ENCODE measurements at places on chromosomes 5 and 9. TPM values are rescaled to one million over a fixed set of nuclear protein-coding genes. Genes with fewer than 3 reads are reported as not detected.

The DNAJB5 gene
- total RNA-seq, result 36.5 TPM

The MYMK gene
- total RNA-seq, result not detected

The WHRN gene
- total RNA-seq, result 7.0 TPM

The RUSC2 gene
- total RNA-seq, result 25.5 TPM

The LHX6 gene
- not detected for total RNA-seq

DNA sequence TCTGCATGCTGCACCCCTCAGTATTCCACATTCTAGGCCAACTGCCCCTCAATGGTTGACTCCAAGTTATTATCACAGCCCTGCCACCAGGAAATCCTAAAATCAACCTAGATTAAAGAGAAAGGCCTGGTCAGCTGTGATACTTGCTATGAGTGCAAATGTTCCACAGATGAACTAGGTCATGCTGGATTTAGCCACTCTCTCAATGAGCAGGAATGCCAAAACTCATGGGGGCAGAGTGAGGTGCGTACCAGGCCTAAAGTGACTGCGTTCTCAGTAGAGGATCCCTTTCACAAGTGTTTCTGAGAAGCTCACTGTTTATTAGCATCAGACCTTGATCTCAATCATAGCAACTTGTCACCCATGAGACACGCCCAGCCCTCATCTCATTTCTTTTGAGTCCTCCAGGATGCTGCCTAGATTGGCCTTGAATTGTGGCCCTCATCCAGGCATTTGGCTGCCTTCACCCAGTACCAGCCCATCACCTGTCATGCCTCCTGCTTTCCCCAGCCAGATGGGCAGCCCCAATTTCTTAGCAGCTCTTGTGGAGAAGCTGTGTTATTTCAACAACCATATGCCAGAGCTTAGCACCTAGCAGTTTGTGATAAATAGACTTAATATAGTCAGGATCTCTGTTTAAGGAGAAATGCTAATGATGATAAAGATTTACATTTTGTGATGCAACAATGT lies 383.9 kb downstream of the CTNND2 start:
- H3K4me3 ChIP-seq, result no peak overlapping the region
- DNase-seq, result no peak
- H3K27ac ChIP-seq, result no peak overlapping the region
- no peaks in the 10 kb centered on the region for H3K36me3 ChIP-seq

DNA sequence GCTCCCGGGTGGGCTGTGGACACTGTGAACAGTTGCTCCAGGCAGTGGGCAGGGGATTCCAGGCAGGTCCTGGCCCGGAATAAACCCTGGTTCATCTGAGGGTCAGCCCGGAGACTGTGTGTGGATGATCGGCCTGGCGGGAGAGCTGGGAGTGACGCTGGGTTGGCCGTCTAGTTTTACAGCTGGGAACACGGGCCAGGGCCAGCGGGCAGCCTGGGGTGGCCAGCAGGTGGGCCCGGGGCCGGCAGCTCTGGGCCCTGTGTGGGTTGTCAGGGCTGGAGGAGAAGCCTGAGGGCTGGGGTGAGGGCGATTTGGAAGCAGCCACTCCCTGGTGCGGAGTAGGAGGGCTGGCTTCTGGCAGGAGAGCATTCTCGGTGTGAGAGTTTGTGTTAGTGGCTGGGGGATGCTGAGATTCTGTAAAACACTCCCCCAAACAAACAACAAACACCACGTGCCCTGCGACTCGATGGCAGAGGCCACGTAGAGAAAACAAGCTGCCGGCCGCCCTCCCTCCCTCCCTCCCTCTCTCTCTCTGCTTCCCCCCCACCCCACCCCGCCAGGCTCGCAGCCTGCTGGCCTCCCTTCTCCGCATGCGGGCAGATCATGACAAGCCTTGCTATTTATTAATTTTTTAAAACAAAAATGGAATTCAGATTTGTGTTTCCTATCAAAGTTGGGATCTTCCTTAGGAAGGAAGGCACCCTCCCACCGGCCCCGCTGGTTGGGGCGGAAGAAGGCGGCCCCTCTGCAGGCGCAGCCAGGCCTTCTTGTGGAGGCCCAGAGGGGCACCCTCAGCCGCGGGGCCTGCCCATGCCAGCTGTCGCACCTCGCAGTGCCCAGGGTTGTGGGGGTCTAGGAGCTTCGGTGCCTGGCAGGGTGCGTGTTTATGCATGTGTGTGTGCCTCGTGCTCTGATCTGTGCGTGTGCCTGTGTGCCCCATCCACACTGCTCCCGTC lies 49.5 kb downstream of the RXRA start:
- no peaks in the 10 kb centered on the region for H3K27me3 ChIP-seq
- H3K27ac ChIP-seq, result peak overlapping the region; percentile 72
- no peak for DNase-seq
- H3K4me1 ChIP-seq, result no peaks in the 10 kb centered on the region
- no peaks in the 10 kb centered on the region for H3K36me3 ChIP-seq

- no peaks in the 10 kb centered on the region for H3K36me3 ChIP-seq
- no peaks in the 10 kb centered on the region for H3K4me1 ChIP-seq
These were observed 5.2 kb upstream of the GRK6 start for GRCh38 chr5:177421062-177421798.

DNA sequence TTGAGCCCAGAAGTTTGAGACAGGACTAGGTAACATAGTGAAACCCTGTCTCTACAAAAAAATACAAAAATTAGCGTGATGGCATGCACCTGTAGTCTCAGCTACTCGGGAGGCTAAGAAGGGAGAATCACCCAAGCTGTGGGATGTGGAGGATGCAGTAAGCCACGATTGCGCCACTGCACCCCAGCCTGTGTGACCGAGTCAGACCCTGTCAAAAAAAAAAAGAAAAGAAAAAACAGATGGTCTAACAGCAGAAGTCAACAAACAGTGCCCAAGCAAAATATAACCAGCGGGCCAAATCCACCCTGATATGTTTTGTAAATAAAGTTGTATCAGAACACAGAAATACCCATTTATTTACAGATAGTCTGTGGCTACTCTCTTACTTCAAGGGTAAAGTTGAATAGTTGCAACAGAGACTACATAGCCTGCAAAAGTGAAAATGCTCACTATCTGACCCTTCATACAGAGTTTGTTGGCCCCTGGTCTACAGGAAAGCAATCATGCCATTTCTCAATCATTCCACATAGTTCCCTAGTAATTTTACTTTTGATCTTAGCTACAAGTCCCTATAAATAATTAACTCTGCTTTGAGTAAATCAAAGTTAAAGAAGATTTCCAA lies 383.7 kb downstream of the TLE1 start:
- DNase-seq, result no peak
- no peaks in the 10 kb centered on the region for H3K36me3 ChIP-seq
- H3K27ac ChIP-seq, result no peak overlapping the region
- H3K4me1 ChIP-seq, result no peaks in the 10 kb centered on the region
- H3K4me3 ChIP-seq, result no peak overlapping the region

DNA sequence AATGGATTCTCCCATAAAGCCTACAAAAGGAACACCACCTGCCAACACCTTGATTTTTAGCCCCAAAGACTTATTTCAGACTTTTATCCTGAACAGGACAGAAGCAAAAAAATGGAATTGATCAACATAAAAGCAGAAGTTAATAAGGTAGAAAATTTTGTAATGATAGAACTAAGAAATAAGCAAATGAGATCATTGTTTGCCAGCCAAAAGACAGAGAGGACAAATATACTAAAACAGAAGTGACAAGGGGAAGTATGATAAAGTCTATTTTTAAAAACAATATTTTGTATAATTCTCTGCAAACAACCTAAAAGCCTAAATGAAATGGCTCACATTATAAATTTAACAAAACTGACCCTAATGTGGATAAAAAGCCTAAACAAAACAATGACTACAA lies 110.5 kb upstream of the PRSS3 start:
- H3K27me3 ChIP-seq, result no peaks in the 10 kb centered on the region
- no peaks in the 10 kb centered on the region for H3K4me1 ChIP-seq
- H3K27ac ChIP-seq, result no peak overlapping the region
- no peaks in the 10 kb centered on the region for H3K36me3 ChIP-seq

- H3K4me3 ChIP-seq, result no peak overlapping the region
- H3K36me3 ChIP-seq, result no peaks in the 10 kb centered on the region
- peaks cover 7% of the 10 kb centered on the region for H3K4me1 ChIP-seq
These were observed 3.9 kb downstream of the MLLT3 start for GRCh38 chr9:20618361-20618802.

- no peaks in the 10 kb centered on the region for H3K36me3 ChIP-seq
- H3K27me3 ChIP-seq, result no peaks in the 10 kb centered on the region
- DNase-seq, result no peak
- no peak overlapping the region for H3K4me3 ChIP-seq
- H3K27ac ChIP-seq, result no peak overlapping the region
- H3K4me1 ChIP-seq, result peaks cover 6% of the 10 kb centered on the region
These were observed 142.6 kb upstream of the LMX1B start for GRCh38 chr9:126471084-126471624.

DNA sequence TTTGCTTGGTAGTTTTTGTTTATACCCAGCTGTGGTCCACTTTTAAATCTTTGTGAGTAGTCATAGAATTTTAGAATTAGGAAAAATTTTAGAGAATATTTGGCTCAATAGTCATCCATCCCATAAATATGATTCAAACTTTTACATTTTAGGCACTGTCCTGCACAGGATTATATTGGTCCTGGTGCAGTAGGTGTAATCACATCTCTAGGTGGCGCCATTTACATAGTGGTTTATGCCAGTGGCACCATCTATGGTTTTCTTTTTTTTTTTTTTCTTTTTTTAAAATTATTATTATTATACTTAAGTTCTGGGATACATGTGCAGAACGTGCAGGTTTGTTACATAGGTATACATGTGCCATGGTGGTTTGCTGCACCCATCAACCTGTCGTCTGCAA lies 260.7 kb upstream of the KCNN2 start:
- no peak overlapping the region for H3K4me3 ChIP-seq
- H3K27me3 ChIP-seq, result no peaks in the 10 kb centered on the region
- H3K36me3 ChIP-seq, result no peaks in the 10 kb centered on the region
- no peak for DNase-seq
- no peak overlapping the region for H3K27ac ChIP-seq
